ENCODE measurements at places on chromosomes 3 and 15.

GRCh38 chr3:178146406-178146831 is 389.8 kb upstream of the KCNMB2 start:
- no peak for DNase-seq

DNA sequence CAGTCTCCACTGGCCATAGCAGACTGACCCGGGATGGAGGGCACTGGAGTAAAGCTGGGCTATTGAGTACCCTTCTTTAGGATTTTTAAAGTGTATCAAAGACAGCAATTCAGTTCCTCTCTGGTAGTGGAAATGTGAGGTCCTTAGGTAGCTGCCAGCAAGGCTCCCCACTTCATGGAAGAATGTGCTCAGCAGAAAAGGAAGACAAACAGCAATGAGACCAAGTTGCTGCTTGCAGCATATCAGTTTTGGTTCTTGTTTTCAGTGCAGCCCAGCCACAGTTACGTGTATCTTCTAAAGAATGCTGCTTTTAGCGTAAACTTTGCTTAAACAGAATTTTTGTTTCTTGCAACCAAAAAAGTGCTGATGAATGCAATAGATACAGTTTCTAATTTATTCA is 374.0 kb upstream of the CBLB start:
- no peak for DNase-seq

DNA sequence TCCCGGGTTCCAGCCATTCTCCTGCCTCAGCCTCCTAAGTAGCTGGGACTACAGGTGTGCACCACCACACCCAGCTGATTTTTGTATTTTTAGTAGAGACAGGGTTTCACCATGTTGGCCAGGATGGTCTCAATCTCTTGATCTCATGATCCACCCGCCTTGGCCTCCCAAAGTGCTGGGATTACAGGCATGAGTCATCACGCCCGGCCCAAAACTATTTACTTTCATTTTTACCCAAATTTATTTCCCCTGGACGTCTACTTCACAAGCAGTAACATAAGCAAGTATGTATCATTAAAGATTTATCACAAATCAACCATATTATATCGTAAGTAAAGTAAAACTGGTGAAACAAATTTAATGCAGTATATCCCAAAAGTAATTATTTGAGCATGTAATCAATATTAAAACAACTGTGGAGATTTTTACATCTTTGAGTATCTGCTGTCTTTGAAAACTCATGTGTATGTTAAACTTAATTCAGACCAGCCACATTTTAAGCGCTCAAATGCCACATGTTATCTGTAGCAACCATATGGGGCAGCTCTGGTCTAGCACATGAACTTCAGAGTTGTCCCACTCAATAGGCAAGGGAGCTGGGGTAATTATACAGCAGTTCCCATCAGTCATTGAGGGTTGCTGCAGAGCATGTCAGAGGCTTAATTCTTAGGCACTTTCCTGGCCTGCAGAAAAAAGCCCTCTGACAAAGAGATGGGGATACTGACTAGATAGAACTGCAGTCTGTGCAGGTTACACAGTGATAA is 185.7 kb upstream of the CTDSPL start:
- DNase-seq: no peak

DNA sequence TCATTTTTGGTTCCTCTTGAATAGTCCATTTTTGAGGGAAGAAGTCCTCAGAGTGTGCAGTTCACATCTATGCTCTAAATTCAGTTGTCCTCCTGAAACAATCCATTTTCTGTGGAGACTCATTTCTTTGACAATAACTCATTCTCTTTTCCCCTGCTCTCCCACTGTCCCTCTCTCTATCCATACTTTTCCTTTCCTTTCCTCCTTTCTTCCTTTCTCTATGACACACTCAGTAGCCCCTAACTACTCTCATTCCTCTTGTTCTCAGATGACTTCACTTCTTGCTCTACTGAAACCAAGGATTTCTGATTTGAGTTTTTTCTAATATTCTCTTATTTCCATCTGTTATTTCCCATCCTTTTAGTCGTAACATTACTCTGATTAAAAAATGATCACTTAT is 16.7 kb upstream of the MEIS2 start:
- DNase-seq: no peak

DNA sequence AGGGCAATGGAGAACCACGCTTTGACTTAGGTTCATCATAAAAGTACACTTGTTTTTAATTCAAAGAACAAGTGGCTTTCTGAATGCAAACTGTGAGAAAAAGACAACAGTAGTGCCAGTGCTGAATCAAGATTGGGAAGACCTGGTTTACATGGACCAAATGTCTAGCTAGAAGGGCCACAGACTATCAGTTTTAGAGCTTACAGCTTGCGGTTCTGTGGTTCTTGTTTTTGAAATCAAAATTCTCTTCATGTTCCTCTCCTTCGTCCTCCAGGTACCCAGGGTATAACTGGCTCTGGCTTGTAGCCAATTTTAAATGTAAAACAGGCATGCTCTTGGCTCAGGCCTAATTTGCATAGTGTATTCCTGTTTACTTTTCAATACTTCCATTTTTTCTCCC is 124.6 kb downstream of the TGFBR2 start:
- no peak for DNase-seq

DNA sequence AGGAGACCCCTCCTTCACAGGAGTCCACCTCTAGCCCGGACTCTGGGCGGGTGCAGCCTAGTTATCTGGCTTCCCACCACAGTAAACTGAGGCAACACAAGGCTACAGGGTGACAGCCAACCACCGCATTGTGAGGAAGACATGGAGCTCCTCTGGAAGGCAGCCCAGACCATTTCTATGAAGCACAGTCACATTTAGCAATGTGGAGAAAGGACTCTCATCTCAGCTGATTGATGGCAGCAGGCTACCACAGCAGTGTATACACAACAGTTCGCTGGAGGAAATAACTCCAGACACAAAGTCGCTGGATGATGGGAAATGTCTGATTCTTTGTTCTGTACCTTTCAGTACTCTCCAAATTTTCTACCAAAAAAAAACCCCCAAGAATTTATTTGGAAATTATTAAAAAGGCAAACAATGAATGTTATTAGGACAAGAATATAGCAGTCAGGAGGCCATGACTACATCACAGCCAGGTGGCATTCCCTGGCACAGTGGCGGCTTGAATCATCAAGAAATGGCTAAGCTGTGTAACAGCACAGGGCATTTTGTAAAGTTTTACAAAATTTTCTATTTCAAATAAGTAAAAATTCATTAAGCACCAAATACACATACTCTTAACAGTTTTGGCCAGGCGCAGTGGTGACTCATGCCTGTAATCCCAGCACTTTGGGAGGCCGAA is 40.1 kb downstream of the FAN1 start:
- DNase-seq: no peak

- DNase-seq: no peak
Observed at GRCh38 chr3:32403663-32404062, 12.0 kb downstream of the CMTM7 start.

- DNase-seq: peak; percentile 8
Observed at GRCh38 chr3:143120716-143121240, 1.2 kb downstream of the CHST2 start.

DNA sequence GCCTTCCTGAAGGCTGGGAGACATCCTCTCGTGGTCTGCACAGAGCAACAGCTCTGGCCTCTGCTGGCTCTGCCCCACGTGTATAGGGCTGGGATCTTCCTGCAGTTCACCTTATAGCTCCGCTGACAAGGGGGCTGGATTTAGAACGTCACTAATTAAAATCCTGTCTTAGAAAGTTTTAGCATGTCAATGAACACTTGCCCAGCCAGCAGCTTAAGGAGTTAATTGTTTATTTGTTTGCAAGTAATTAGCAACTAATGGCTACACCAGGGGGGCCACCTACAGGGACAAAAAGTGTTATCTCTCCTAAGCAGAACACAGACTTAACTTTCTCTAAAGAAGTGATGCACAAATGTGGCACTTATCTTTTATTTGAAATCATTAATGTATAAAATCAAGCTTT is at the start of gene HESX1:
Gene HESX1 (minus strand): TSS at position 84 of the 403 bp plus-strand sequence. CDS start 60 bp downstream, at position 24.
- no peak for DNase-seq

DNA sequence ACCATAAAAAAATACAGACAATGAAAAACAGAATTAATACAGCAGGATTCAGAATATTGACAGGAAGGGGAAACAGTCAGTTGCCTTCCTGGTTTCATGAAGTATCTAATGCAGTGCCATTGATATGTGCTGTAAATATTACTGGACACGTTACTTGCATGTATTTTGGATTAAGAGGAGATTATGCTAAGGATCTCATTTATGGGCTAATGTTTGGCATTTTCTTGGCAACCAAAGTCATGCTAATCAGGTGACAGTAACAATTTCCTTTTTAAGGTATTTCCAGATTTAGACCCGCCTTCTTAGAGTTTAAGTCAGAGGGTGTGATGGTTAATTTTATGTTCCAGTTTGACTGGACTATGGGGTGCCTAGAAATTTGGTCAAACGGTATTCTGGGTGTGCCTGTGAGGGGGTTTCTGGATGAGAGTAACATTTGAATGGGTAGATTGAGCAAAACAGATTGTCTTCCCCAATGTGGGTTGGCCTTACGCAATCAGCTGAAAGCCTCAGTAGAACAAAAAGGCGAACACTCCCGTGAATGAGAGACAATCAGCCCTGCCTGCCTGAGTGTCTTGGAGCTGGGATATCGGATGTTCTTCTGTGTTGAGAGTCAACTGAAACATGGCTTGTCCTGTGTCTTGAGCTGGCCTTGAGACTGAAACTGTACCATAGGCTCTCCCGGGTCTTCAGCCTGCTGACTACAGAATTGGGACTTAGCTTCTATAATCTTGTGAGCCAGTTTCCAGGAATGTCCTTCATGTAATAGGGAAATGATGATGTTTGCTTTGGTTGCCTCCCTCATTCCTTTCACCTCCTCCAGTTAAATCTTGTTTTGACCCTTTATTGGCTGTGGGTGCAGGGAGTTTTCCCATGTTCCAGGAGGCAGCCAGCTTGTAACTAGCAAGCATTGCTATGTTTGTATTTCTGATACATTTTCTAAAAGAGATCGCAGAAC is 10.5 kb downstream of the SQOR start:
- no peak for DNase-seq

- DNase-seq: peak; percentile 12
Observed at GRCh38 chr15:25437777-25438600, 835 bp downstream of the UBE3A start.

GRCh38 chr3:89098964-89099585 is 8.3 kb upstream of the EPHA3 start:
- DNase-seq: peak; percentile 2

DNA sequence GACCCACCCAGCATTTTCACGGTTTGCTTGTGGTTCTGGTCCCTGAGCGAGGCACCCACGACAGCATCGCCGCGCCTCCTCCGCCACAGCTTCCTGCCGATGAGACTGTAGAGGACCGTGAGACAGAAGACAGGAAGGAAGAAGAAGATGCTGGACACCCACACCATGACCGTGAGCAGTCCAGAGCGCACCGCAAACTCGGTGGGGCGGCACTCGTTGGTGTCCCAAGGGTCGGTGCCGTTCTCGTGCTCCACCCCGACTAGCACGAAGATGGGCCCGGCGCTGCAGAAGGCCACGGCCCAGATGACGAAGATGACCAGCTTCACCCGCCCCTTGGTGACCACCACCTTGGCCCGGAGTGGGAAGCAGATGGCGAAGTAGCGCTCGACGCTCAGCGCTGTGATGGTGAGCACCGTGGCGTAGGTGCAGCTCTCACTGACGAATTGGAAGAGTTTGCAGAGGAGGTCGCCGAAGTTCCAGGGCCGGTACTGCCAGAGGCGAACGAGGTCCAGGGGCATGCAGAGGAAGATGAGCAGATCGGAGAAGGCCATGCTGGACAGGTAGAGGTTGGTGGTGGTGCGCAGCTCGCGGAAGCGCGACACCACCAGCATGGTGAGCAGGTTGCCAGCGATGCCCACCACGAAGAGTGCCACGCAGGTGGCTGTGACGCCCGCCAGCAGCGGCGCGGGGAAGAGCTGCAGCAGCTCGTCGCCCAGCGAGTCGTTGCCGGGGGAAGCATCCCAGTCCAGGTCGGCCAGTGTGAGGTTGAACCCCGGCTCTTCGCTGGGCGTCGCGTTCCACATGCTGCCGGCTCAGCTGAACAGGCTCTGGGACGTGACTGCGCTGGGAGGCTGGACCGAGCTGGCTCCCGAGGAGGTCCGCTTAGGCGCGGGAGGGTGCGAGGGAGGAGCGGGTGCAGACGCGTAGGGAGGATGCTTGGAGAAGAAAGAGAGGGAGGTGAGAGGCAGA is at the start of gene GHSR:
Gene GHSR (minus strand): TSS at position 846 of the 969 bp plus-strand sequence. CDS start 43 bp downstream, at position 803.
- DNase-seq: no peak

- DNase-seq: no peak
Observed at GRCh38 chr3:133788024-133788423, 17.6 kb upstream of the SRPRB start.

- DNase-seq: no peak
Observed at GRCh38 chr3:156614642-156615511, 59.5 kb upstream of the TIPARP start.

DNA sequence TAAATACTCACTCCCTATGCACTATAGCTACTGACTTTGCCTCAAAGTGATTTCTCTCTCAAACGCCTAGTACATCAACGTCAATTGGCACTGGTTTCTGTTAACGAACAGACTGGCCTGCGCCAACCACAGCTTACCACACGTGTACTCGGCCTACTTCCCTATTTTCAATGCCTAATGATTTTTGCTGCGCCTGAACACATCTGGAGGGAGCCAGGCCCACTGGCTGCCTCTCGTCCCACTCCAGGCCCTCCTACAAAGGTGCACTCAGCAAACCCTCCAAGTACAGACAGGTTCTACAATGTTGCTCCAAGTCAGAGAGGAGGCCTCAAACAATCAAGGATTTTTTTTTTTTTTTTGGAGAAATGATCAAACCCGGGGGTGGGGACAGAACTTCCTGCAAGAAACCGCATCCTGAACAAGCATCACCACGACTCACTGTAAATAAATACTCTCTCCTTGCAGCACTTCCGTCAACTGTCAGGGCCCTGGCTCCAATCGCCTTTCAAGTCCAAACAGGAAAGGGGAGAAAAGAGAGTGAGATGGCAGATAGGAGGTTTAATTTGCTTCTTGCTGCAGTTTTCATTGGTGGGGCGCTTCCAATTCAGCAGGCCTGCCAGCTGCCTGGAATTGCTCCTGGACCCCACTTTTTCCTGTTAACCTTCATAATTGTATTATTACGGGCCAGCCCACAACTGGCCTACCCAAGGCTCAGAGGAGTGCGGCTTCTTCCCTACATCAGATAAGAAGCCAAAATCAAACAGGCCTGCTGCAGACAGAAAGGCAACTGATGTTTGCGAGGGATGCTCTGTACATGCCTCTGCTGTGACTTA is 139.3 kb downstream of the FOXP1 start:
- no peak for DNase-seq

GRCh38 chr3:185208823-185209222 is 45.0 kb downstream of the EHHADH start:
- no peak for DNase-seq

- DNase-seq: no peak
Observed at GRCh38 chr15:67030036-67030762, 35.2 kb upstream of the SMAD3 start.

DNA sequence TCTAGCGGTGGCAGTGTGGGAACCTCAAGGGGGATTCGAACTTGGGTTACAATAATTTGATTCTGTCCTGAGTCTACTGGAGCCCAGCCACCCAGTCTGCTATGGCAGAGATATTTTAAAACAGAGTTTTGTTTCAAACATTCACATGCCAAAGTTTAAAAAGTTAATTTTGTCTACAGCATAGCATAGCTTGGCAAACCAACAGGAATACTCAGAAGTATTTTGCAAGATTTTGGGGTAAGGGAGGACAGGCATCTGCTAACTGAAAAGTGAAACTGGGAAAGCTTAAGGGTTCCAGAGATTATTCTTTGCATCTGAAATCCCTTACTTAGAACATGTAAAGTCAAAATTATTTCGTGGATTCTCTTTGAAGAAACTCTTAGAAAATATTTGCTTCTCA is 6.6 kb downstream of the ARID3B start:
- no peak for DNase-seq

GRCh38 chr3:55704521-55704920 is 217.4 kb upstream of the WNT5A start:
- DNase-seq: no peak

Data from stimulated activated CD4-positive, alpha-beta T cell treated with anti-CD3 and anti-CD28 coated beads, Interleukin-12 subunit alpha, Interleukin-12 subunit beta, amount 100 ng/mL, for 24 hours (primary cell).